NCI-H446 (cell line): ENCODE measurements at places on chromosomes 7 and 10.

DNA sequence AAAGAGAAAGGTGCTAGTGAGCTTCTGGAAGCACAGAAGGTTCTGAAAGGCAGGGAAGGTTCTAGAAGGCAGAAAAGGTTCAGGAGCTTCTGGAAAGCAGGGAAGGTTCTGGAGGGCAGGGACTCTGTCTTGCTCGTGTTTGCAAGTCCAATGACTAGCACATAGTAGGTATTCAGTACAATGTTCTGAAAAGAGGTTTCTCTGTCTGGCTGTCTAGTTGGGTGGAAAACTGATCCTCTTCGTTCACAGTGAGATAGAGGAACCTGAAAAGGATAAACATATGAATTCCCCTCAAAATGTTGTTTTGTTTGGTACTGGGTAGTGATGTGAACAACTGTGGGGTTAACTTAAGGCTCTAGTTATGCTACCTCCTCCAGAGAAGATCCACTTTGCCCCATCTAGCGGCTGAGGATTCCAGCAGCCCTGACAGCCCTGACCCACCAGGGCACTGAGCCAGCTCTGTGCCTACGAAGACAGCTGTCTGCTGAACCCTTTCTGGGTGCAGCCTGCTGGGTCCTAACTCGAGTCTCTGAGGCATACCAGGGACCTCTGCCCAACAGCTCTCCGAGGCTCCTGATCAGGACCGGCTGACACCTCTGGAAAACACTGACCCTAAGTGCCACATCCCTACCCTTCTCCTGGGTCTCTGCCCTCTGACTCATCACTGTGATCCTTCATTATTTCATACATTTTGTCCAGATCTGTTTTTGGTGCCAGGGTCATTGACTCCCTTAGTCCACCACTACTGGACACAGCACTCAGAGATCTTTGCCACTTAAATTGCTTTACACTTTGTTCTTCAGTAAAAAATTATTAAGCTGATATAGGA lies 15.4 kb downstream of the PTPRN2 start:
- peak; percentile 39 for DNase-seq

- DNase-seq: no peak
Measured at GRCh38 chr10:100934084-100934659, 21.4 kb downstream of the SLF2 start.

GRCh38 chr7:134691546-134692343 lies 45.1 kb downstream of the BPGM start:
- no peak for DNase-seq

GRCh38 chr10:49118430-49119074 lies 3.2 kb upstream of the VSTM4 start:
- no peak for DNase-seq

DNA sequence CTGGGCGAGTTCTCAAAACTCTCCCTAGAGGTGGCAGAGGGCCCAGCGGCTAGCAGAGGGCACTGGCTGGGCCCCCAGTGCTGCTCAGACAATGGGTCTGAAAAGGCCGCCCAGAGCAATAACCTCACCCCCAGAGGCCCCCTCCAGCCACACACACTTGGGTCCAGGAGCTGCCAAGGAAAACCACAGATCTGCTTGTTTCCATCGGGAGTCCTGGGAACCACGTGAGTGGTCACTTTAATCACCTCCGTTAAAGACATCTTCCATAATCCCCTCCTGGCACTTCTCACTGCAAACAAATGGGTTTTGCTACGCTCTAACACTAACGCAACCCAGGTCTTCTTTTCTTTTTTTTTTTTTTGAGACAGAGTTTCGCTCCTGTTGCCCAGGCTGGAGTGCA lies 30.0 kb downstream of the NUDT1 start:
- no peak for DNase-seq

DNA sequence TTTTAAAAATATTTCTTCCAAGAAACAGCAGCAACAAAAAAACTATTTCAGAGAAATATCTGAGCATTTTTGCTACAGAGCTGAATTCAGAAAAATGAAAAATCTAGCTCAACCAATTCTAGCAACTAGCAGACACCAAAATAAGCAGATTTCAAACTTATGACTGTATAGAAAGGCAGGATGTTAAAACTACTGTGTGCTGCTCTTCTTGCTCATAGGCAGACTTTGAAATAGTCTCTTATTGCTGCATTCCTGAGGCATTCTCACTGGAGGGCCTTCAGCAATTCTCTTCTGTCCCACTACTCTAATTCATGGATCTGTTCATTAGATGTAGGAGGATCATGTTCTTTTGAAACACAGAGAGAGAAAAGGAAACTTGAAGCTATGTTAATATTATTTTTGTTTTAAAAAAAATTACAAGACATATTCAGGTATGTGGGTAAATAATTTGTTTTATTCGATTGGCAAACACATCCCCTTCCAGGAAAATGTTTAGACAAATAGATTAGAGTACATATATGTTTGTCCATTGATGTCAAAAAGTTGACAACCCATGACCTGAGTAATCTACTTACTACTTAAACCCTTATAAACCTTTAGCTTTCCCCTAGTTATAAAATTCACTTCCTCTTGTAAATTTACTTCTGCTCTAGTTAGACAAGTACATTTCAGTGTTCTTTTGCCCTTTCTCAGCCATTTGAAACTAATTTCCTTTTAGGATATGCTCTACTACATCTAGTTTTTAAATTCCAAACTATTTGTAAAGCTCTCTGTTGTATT lies 428.2 kb upstream of the POT1 start:
- no peak for DNase-seq

DNA sequence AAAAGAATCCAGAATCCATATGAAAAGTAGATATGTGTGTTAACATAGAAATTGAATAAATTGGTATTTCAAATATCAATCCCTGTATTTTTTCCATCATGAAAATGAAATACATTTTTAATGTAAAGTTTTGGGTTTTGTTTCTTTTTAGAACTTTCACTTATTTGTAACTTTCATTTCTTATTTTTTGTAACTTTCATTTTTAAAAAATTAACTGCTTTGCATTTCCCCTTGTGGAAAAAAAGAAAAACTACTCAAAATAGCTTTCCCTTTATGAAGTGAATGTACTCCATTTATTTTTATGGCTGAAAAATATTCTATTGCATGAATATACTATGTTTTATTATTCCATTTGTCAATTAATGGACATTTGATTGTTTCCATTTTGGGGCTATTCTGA lies 75.6 kb upstream of the SMNDC1 start:
- DNase-seq: no peak

DNA sequence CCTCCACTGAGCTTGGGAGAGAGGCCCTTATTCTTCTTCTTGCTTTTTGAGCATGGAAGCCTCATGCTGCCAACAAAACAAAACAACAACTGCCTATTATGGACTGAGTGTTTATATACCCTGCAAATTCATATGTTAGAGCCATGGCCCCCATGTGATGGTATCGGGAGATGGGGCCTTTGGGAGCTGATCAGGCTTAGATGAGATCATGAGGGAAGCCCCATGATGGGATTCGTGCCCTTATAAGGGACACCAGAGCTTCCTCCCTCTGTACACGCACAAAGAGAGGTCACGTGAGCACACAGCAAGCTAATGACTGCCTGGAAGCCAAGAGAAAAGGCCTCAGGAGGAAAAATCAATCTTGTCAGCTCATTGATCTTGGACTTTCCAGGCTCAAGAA lies 235.0 kb downstream of the FANK1 start:
- DNase-seq: no peak

DNA sequence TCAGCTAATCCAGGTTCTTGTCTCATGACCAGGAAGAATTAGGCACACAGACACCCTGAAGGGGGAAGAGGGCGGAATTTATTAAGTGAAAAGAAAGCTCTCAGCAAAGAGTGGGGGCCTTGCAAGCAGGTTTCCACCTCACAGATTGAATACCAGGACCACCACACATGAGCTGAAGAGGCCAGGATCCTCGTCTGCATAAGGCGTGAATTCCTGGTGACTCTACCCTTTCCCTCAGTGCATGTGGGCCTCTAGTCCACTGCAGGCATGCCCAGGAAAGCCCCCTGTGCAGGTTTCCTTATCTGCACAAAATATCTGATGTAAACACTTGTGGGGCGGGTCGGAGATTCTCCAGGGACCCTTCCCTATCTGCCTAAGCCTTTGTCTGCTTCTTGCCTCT lies 782.1 kb upstream of the LRRN3 start:
- no peak for DNase-seq

DNA sequence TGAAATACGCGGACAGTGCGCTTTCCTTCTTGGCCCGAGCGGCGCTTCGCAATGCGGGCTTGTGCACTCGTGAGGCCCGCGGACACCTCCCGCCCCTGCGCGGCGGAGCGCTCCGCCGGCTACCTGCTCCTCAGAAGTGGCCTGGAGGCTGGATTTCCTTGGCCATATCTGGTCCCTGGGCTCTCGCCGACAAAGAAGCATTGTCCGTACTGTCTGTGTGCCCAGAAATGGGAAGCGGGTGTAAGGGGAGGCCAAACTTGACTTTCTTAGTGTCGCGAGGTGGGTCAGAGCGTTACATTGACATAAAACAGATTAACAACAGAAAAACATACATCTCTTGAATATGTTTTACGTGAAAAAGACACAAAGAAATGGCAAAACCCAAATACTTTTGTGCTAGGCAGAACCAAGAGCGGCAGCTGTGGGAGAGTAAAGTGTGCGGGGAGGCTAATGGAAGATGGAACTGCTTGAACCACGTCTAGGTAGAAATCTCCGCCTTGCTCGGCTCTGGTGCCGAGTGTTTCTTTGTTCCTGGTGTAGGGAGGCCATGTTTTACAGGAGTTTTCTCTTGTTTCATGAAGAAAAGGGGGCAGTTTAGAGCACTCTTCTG lies 1.4 kb downstream of the LANCL2 start:
- no peak for DNase-seq

DNA sequence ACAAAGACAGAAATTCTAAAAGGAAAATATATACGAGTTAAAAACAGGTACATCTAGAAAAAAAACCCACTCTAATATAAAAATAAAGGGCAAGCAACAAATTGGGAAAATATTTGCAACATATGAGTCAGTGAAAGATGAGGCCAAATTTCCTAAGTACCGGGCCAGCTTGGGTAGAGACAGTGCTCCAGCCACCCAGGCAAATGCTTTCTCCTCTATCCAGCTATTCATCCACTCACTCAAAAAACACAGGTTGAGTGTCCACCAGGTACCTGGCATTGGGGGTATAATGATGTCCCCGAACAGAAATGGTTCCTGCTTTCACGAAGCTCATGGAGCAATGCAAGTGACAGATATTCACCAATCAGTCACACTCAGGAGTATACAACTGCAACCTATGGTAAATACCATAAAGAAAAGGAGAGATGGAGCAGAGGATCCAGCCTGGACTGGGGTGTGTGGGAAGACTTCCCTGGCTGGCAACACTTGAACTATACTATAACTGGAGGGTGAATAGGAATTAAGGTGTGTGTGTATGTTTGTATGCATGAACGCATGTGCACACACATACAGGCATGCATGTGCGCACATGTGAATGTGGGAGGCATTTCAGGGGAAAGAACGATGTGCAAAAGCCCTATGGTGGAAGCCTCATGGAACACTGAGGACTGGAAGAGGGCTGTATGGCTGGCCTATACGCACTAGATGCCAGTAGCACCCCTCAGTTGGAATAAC lies 2.3 kb downstream of the ARHGAP22 start:
- DNase-seq: no peak

- no peak for DNase-seq
Measured at GRCh38 chr10:520402-520787, 169.1 kb downstream of the DIP2C start.

- DNase-seq: no peak
Measured at GRCh38 chr10:64486149-64486548, 964.9 kb downstream of the REEP3 start.

DNA sequence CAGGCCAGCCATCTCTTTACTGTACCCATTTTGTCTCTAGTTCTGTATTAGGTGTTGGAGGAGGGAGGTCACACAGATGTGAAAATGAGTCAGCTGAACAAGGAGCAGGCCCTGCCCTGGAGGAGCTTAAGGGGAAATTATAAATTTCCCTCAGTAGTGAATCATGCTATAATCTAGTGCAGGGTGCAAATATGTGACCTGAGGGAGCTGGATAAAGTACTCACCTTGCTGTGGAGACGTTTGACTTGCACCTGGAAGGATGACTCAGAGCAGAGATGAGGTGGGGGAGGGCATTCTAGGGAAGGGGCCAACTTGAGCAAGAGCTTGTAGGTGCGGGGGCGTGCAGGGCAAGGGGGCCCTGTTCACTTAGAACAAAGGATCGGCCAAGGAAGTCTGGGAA lies 610.6 kb downstream of the SDK1 start:
- DNase-seq: no peak
